ENCODE measurements at places on chromosomes 13 and 19.

- DNase-seq: no peak
Observed at GRCh38 chr19:30877661-30878113, 471.5 kb downstream of the TSHZ3 start.

DNA sequence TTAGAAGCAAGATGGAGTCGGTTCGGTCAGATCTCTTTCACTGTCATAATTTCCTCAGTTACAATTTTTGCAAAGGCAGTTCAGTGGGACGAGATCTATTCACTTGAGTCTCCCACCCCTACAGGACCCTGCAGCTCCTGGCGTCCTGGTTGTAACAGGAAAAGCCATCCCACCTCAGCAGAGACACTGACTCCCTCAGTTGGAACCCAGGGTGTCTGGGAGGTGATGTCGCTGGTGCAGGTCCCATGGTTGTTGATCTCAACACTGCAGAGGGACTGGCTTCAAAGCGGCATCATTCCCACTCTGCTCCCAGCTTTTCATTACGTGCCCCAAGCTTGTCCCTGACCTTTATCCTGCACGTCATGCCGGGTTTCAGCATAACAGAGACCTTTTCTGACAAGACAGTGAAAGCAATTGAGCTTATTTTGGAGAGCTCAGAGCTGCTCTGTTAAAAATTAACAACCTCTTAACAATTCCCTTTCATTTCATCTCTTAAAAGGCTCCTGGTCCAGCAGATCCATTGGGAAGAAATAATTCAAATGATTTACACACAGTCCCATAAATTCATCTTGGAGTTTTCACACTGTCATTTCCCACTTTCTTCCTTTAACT lies 17.6 kb upstream of the COG3 start:
- no peak for DNase-seq

- no peak for DNase-seq
Observed at GRCh38 chr13:97506511-97506910, 72.5 kb downstream of the RAP2A start.

DNA sequence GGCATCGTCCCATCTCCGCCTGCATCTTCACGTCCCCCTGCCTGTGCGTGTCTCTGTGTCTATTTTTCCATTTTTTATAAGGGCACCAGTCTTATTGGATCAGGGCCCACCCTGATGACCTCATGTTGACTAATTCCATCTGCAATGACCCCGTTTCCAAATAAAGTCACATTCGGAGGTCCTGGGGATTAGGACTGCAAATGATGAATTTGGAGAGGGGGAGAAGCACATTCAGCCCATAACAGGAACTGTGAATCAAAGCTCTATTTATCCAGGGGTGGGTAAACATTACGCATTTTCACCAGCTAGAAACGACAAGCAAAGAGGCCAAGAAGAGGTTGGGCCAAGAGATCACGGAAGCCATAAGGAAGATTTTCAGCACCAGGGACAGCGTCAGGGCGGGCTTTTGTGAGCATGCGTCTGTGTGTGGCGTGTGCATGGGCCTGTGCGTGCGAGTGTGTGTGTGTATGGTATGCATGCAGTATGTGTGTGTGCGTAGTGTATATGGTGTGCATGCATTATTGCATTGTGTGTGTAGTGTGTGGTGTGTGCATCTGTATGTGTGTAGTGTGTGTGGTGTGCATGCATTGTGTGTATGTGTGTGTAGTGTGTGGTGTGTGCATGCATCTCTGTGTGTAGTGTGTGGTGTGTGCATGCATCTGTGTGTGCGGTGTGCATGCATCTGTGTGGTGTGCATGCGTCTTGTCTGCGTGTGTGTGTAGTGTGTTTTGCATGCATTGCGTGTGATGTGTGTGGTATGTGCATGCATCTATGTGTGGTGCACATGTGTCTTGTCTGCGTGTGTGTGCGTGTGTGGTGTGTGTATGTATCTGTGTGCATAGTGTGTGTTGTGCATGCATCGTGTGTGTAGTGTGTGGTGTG lies 19.6 kb downstream of the CELF5 start:
- no peak for DNase-seq

- DNase-seq: no peak
Observed at GRCh38 chr13:52711286-52711685, 28.3 kb downstream of the CNMD start.
